Stimulated activated CD4-positive, alpha-beta T cell treated with anti-CD3 and anti-CD28 coated beads, Interleukin-12 subunit alpha, Interleukin-12 subunit beta, amount 100 ng/mL, for 48 hours (primary cell): ENCODE measurements at places on chromosomes 2 and 18.

DNA sequence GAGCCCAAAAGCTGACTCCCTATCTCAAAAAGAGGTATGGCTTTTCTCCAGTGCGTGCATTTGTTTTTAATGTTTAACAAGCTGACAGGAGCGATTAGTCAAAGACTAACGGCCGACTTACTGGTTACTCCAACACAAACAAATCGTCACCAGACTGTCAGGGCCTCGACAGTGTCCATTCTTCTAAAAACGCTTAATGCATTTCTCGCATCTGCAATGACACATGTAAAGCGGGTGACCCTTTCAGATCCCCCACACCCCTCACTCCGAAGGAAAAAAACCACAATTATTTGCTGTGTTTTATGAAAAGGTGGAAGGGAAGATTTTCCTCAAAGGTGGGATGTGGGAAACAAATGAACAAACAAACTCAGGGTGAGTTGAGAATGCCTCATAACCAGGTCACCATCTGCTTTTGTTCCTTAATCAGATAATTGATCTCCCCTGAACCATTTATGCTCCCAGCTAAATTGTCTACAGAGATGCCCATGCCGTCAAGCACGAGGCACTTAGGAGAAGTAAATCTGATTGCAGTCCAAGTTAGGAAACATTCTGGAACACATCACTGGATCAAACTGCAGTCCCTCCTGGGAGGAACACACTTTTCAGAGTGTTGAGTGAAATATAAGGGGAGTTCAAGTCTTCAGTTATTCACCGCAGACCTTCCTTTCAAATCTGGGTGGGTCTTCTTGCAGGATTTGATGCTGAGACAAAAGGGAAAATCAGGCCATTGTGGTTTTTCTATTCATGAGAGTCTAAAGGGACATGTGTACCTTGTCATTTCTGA, 340.8 kb downstream of the CMPK2 start:
- no peak for DNase-seq

DNA sequence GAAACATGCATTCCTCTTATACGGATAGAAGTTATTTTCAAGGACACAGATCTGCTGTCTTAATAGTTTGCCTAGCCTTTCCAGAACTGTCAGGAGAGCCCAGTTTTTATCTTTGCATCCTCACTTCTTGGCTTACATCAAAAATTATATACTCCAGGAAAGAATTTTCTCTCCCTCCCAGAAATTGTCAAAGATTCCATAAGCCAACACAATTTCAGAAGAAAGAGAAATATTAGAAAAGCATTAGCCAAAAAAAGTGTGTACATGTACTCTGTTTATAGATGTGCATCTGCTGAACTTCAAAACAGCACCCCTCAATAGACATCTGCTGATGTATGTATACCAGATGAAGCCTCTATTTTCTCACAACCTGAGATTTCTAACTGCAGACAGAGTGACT, 210.4 kb downstream of the METTL4 start:
- no peak for DNase-seq

DNA sequence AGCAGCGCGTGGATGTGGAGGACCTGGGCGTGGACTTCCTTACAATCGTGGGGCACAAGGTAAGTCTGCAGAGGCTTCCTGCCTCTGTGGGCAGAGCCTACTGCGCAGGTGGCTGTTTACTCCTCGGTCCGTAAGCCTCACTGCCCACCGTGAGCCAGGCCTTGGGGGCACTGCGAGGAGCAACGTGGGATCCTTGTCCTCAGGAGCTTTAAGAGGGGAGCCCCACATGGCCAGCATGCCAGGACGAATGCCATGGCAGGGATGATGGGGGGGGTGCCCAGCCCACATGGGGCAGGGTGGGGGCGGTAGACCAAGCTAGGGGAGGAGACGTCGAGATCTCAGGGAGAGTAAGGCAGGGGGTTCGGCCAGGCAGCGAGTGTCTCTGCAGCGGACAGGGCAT, 18.0 kb upstream of the ESPNL start:
- DNase-seq = no peak

GRCh38 chr2:109089602-109090300, 39.3 kb upstream of the SH3RF3 start:
- DNase-seq = no peak
